Uterus (tissue), 4 donors: ENCODE measurements at places on chromosomes 7 and 10. TPM values are rescaled to one million over a fixed set of nuclear protein-coding genes. Genes with fewer than 3 reads are reported as not detected.

LIPN gene
- not detected for total RNA-seq

DNA sequence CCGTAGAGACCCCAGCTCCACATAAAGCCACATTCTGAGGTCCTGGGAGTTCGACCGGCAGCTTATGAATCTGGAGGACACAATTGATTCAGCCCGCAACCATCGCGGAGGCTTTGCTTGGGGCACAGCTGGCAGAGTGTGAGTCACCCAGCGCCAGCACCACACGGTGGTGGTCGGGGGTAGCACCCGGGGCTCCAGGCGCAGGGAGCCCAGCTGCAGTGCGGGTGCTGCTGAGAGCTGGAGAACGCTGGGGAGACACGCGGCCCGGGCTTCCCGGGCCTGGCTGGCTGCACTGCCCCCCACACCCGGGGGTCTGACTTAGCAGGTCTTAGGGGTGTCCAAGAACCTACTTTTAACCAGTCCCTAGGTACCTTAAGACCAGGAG lies 87.9 kb downstream of the PAXIP1 start:
- no peak for DNase-seq

GRCh38 chr7:85215098-85215497 lies 28.2 kb upstream of the SEMA3D start:
- DNase-seq = no peak

SEMA3A gene
- 5.3 TPM for total RNA-seq

CADPS2 gene
- 37.1 TPM for total RNA-seq

GRCh38 chr10:46229144-46229563 lies 57.6 kb upstream of the ANTXRL start:
- DNase-seq = peak; percentile 1

GRCh38 chr7:141431140-141431479 lies 120.1 kb upstream of the AGK start:
- DNase-seq = no peak

GRCh38 chr7:75798770-75799169 lies 14.8 kb downstream of the CCL24 start:
- no peak for DNase-seq

DNA sequence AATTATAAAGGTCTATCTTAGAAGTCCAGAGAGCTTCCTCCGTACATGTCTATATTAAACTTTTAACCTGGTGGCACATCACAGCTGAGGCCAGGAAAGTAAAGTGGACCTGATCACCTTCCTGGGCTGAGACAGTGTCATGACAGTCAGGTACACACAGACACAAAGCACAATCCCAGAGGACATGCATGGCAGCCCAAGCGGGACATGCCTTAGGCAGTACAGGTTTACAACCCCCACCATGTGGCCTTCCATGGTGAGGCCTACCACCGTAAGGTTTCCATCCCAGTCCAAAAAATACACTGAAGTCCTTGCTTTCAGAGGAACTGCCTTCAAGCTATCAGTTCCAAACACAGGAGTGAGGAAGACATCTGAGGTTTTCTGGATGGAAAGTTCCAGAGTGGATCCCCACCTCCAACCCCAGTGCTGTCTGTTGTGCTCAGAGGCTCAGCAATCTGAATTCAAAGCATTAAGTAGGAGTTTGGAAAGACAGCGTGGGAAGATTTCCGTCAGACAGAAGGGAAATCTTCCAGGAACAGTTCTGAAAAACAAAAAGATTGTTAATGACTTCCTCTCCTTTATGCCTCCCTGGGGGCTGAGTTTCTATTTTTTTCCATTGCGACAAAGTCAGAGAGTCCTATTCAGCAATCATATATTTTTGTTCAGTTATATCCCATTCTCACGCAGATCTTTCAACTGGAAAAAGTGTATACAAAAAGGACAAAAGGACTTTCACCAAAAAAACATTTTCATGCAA lies 20.1 kb downstream of the IFIT3 start:
- no peak for DNase-seq

ANKRD1 gene
- total RNA-seq = 0.64 TPM

DNA sequence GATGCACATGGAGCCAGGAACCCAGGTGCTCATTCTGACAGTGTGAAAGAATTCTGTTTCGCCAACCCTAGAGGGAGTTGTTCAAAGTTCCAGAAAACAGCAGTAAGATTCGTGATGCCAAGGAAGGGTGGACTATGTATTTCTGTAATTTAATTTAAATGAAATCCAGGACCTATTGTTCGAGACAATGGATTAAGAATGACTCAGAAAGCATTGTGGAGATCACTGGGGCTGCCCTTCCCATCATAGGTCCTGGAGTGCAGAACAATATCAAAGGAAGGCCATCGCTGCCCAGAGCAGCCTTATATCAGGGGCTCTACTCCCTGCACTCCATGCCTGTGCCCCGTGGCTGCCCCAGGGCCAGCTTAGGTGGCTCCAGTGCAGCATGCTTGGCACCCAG lies 32.1 kb upstream of the CALD1 start:
- no peak for DNase-seq

DNA sequence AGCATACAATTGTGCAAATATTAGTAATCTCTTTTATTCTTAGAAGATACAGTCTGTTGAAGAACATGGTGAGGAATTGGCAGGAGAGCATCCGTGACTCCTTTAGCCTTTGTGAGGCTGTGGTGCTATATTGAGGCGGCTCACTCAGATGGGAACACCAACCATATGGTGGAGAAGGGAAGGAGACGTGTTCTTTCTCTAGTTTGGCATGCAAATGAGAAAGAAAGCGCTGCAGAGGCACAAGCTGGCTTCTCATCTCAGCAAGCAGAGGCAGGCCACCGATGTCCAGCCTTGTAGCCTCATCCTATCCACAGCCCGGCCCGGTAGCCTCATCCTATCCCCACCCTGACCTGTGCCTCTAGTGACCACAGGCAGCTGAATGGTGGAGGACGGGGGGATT lies 288.3 kb downstream of the CAMK1D start:
- no peak for DNase-seq

VPS26A gene
- 67.2 TPM for total RNA-seq

GRCh38 chr7:2403718-2404648 lies 572 bp downstream of the CHST12 start:
- peak; percentile 41 for DNase-seq

DNA sequence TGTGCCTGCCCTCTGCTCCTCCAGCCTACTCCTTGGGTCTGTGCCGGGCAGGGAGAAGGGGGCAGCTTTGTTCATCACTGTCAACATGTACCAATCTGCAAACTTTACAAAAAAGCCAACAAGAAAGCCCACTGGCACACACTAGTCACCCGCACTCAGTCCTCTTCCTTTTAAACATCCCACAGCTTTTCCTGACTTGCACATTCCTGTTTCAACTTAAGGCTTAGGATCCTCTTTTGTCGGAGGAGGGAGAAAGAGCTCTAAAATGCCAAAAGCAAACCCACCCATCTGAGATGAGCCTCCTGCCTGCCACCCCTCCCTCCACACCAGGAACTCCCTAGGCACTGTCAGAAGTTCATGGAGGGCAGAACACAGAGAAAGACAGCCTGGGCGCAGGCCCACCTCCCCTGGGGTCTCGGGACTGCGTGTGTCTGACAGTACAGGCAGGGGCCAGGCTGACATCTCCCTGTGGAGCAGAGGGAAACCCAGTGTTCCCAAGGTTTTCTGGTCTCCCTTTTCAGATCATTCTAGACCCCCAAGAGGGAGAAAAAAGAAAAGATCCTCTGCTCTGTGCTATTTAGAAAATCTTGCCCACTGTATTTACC lies 5.4 kb downstream of the PDIA4 start:
- no peak for DNase-seq

DNA sequence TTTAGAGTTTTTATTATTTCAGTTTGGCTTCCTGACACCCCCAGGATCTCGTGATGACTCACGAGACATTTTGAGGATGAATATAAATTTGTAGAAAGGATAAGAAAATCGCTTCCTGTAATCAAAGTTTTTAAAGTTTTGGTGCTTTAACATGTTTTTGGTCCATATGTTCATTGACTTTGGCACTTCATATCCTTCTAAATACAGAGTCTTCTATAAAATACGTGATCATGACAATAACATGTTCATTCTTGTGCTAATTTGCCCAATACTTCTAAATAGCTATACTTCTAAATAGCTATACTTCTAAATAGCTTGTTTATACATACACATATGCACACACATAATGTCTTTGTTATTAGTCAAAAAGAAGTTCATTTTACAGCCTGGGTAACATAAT lies 341.9 kb downstream of the PLXDC2 start:
- no peak for DNase-seq

GRCh38 chr10:72333112-72334015 lies 21.4 kb downstream of the DNAJB12 start:
- DNase-seq = no peak

SMKR1 gene
- 1.7 TPM for total RNA-seq

DNA sequence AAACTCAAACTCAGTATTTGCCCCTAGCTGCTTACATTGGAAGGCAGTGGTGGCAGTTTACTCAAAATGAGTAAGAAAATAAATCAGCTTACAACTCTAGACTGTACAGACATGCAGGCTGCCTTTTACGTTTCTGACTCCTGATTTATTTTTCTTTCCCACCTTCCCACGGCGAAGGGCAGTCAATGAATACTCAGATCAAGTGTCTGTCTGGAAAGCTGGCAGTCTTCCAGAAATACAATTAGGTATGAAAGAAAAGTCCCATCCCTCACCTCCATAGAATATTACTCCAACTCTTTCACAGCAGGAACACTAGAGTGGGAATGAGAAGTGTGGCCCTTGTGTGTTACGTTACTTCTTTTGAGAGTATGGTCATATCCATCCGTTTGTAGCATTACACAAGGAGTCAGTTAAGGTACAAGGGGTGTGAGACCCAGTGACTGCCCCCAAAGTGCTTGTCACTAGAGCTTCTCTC lies 1.3 kb upstream of the PAPSS2 start:
- DNase-seq = no peak

ACTR1A gene
- 93.3 TPM for total RNA-seq

- DNase-seq = no peak
These were observed 2.5 kb downstream of the LSM8 start for GRCh38 chr7:118186501-118186900.

GRCh38 chr7:28065721-28066285 lies 114.8 kb downstream of the JAZF1 start:
- no peak for DNase-seq

GRCh38 chr7:6168477-6168868 lies 104.0 kb downstream of the CYTH3 start:
- DNase-seq = no peak

CPN1 gene
- not detected for total RNA-seq

GRCh38 chr10:95569368-95569767 lies 8.2 kb upstream of the SORBS1 start:
- no peak for DNase-seq

GRCh38 chr7:110856704-110857103 lies 234.2 kb upstream of the LRRN3 start:
- DNase-seq = no peak

ASAH2B gene
- under 0.01 TPM for total RNA-seq

- no peak for DNase-seq
These were observed 107.2 kb downstream of the CNTNAP2 start for GRCh38 chr7:146223851-146224250.

GRCh38 chr10:53724581-53724980 lies 952.0 kb upstream of the MBL2 start:
- no peak for DNase-seq

EIF5AL1 gene
- not detected for total RNA-seq

PNLIPRP2 gene
- not detected for total RNA-seq

- peak; percentile 36 for DNase-seq
These were observed at the start of gene IFIT1 for GRCh38 chr10:89391907-89392756. Gene IFIT1 (plus strand): TSS chr10:89392623. CDS start chr10:89392713, 90 bp downstream.

LRIT1 gene
- total RNA-seq = not detected

- no peak for DNase-seq
These were observed 599.0 kb downstream of the TNS3 start for GRCh38 chr7:46982928-46983327.

MBLAC1 gene
- 4.7 TPM for total RNA-seq

CCDC3 gene
- 37.4 TPM for total RNA-seq

GRCh38 chr10:56728349-56728748 lies 367.3 kb upstream of the ZWINT start:
- DNase-seq = no peak

GRCh38 chr10:69574571-69574978 lies 1.4 kb upstream of the NEUROG3 start:
- no peak for DNase-seq

SYT15 gene
- total RNA-seq = 22.8 TPM

DNA sequence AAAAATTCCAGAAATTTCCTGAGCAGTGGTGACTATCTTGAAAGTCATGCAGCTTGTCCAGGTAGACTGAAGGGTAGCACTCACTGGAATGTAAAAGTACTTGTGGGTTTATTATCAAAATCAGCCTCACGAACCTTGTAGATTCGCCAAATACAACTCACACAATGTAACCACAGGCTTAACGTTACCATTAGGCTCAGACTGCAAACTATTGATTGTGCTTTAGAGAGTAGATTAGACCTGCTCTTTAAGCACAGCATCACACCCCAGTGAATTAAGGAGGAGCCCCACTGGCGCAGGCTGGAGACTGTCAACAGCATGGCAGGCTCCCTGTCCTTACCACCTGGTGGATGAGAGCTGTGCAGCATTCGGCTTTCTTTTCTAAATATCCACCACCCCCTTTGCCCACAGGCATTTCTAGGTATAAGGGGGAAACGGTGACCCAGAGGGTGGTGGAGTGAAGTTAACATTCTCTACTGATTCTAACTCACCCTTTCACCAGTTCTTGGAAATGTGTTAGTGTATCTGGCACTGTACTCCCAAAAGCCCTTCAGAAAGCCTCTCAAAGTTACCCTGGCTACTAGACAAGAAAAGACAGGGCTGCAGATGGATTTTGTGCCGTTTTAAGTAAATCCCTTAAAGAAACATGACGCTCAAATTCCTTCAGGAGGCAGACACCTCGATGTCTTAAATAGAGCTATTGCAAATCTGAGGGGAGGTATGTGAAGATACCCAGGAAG lies 56.6 kb downstream of the GSDME start:
- DNase-seq = no peak

NRG3 gene
- total RNA-seq = not detected

PLPP4 gene
- not detected for total RNA-seq

- no peak for DNase-seq
These were observed 8.8 kb downstream of the TRIM8 start for GRCh38 chr10:102653060-102653459.

DNA sequence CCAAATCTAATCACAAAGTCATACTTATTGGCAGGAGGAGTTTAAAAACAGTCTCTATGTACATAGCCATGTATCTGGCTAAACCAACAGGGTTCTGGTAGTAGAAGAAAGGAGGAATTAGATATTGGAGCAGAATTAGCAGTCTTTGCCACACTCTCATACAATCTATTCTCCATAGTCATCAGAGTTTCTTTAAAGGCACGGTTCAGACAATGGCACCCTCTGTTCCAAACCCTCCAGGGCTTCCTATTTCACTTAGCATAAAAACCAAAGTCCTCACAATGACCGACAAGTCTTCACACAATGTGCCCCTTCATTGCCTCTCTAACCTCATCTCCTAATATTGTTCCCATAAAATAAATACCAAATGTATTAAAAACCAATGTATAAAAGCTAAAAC lies 12.7 kb downstream of the ZNF438 start:
- no peak for DNase-seq

CALCR gene
- total RNA-seq = 0.15 TPM
